ENCODE measurements at places on chromosomes 12 and 14.
A peak's percentile ranks its signal among the peaks of the same experiment; 100 is the strongest.

DNA sequence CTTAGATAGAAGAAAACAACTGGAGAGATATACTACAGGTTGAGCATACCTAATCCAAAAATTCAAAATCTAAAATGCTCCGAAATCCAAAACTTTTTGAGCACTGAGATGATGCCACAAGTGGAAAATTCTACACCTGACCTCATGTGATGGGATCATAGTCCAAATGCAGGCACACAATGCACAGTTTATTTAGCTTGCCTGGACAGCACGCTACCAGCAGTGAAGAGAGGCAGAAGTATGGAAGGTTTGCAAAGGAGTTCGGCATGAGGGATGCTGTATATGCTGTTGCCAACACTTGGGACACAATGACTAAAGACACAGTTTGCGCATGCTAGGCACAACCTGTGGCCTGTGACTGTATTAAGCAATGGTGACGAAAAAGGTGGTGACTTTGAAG is 58.1 kb upstream of the CAND1 start:
- DNase-seq = no peak

GRCh38 chr12:1808798-1809480 is 11.4 kb upstream of the LRTM2 start:
- no peak for DNase-seq

GRCh38 chr12:11014234-11014633 is 8.2 kb downstream of the TAS2R19 start:
- DNase-seq = no peak

GRCh38 chr12:25293653-25294052 is 42.9 kb upstream of the KRAS start:
- DNase-seq = no peak

DNA sequence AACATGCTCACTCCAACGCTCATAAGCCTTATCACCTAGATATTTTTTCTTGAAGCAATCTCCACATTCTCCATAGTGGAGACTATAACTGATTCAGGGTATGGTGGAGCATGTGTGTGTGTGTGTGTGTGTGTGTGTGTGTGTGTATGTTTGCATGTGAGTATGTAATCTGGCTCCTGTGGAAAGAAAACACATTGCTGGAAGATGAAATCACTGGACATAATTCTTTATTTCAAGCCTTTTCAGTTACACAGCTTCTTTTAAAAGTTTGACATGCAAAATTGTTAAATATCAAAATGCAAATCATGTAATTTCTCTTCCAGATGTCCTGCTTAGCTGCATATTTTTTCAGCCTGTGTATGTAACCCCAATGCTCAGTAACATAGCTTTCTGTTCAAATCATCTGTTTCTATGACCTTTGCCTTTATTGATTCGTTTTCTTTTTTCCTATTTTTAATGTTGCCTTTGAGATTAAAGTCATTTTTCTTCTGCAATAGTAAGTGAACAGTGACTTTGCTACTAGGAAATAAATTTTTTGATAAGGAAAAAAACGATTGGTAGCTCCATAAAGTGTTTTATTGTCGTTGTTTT is 80.5 kb upstream of the BTG1 start:
- no peak for DNase-seq

DNA sequence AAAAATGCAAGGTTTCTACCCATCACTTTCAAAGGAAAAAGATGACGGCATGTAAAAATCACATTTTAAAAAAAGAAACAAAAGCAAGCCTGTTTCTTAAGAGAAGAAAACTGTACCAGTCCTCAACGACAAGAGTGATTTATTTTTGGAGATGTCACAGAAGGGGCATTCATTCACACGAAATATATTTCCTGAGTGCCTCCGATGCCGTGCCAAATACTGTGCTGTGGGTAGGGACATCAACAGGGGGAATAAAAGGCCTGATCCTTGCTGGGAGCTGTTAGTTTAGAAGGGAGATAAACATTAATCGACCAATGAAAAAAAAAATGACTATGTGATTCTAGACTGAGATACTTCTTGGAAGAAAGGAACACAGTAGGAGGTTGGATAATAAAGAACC is 297.5 kb upstream of the SOX5 start:
- DNase-seq = no peak

GRCh38 chr14:92780444-92781232 is 13.5 kb upstream of the GOLGA5 start:
- DNase-seq = no peak

DNA sequence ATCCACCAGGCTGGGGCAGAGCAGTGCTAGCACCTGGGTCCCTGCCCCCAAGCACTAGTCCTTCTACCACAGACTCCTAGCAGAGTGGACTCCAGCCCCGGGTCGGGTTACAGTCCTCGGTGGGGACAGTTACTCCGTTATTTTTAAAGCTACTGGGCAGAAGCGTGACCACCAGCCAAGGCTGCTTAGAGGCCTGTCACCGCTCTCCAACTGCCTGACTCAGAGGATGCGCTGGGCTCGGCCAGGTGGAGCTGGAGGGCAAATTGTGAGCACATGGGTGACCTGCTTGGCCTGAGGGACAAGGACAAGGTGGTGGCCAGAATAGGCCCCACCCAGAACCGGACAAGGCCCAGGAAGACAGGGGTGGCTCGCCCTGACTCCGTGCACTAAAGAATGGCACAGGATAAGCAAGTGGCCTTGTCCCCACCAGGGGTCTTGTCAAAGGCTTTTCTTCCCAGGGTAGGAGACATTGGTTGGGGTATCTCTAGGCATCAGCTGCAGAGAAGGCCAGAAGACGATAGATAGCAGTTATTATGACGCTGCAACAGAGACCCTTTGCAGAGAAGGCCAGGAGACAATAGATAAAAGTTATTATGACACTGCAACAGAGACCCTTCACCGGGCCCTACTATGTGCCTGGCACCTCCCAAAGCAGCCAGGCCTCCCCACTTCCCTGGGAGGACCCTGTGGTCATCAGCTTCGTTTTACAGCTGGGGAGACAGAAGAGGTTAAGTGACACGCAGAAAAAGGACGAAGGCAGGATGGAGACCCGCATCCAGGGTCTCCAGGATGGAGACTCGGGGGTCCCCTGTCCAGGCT is 1.6 kb downstream of the ABCB9 start:
- DNase-seq = no peak

- DNase-seq = no peak
These were observed 45.0 kb downstream of the FAM186A start for GRCh38 chr12:50351120-50352043.

GRCh38 chr12:19561411-19561961 is 122.2 kb downstream of the AEBP2 start:
- DNase-seq = no peak

DNA sequence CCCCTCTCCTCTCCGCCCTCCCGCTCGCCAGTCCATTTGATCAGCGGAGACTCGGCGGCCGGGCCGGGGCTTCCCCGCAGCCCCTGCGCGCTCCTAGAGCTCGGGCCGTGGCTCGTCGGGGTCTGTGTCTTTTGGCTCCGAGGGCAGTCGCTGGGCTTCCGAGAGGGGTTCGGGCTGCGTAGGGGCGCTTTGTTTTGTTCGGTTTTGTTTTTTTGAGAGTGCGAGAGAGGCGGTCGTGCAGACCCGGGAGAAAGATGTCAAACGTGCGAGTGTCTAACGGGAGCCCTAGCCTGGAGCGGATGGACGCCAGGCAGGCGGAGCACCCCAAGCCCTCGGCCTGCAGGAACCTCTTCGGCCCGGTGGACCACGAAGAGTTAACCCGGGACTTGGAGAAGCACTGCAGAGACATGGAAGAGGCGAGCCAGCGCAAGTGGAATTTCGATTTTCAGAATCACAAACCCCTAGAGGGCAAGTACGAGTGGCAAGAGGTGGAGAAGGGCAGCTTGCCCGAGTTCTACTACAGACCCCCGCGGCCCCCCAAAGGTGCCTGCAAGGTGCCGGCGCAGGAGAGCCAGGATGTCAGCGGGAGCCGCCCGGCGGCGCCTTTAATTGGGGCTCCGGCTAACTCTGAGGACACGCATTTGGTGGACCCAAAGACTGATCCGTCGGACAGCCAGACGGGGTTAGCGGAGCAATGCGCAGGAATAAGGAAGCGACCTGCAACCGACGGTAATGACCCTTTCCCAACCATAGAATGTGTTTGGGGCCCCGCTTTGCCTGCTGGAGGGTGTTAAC is 615 bp downstream of the CDKN1B start:
- DNase-seq = peak; percentile 47

DNA sequence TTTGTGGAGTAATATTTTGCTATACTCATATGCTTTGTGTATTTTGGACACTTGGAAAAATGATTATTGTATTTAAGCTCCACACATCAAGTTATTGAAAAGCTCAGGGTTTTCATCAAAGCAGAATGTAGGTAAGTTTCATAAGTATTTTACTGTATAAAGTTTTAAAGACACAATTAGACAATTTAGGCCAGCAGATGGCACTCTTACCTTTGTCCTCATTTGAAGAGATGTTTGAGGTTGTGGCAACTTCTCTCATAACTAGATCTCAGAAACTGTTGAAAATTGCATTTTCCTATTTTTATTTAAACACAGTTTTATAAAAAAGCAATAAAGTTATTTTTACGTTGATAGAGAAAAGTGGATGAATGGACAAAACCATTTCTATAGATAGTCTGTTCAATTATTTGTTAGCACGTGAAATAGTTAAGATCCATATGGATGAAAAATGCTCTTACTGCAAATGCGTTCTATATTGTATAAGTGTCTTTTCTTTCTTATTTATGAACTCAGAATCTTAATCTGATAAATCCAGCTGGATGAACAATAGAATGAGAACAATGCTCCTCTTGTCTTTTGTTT is 300.0 kb downstream of the AEBP2 start:
- DNase-seq = peak; percentile 37

DNA sequence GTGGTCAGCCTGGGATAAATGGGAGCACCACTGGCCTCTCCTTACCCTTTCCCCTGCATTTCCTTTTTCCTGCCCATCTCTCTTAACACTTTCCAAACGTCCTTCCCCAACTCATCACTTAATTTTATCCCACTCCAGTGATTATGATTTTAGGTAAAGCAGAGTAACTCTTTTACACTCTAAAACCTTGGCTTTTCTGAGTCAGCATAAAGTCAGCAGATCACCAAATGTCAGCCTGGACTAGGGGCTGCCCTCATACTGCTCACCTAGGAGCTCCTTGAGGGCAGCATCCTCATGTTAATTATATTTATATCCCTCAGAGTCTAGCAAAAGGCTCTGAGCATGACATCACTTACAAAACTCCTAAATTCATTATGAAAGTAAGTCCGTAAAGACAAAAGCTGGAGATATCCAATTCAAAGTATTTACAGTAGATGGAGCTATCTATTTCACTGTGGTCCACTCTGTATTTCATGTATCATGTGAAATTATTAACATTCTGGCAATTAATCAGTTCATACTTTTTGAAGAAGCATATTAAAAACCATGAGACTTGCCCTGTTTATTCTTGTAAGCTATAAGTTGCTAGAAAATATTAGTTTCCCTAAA is 17.0 kb upstream of the DICER1 start:
- DNase-seq = no peak

GRCh38 chr12:57165741-57166140 is 18.3 kb upstream of the LRP1-AS start:
- DNase-seq = no peak

DNA sequence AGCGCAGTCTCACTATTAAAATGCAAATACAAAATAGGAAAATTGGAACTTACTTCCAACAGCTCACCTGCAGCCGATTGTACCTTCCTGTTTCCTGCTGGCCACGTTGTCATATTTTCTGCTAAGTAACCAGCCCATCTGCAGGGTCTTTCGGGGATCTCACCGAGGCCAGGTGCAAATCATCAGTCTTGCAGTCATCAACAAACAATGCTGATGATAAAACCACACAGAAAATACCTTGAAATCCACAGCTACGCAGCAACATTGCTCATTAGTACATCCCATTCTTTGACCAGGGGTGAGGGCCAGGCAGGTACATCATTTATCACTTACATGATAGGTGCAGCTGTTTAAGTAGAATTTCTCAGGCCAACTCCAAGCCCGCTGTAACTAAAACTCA is 406.9 kb downstream of the TMEM121 start:
- DNase-seq = peak; percentile 1

- no peak for DNase-seq
These were observed 31.8 kb downstream of the SLC8B1 start for GRCh38 chr12:113302886-113303640.

DNA sequence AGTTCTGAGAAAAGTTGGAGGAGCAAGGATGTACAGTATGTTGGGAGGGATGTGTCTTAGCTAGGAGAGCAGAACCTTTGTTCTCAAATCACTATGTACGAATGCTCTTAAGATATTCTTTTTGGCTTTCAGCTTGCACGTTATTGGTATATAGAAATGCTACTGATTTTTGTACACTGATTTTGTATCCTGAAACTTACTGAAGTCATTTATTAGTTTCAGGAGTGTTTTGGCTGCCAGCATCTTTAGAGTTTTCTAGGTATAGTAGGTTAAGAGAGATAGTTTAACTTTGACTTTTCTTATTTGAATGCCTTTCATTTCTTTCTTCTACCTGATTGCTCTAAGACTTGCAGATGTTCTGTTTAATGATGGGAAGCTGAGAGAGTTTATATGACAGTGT is 442.8 kb upstream of the FBXO33 start:
- DNase-seq = no peak

DNA sequence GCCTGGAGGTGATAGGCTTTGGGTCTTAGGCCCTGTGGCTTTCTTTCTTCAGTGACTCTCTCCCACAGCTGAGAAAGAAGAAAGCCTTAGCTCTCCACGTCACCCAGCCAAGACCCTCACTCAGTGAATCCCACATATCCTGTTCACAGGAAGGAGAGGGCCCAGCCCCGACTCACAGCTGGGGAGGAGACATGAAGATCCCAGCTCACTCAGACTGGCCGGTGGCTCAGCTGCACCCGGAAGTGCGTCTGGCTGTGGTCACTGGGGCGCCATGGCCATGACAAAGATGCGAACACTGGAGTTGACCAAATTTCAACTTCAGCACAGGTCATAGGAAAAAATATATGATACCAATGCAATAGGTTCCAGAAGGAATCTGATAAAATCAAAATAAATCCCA is 14.2 kb downstream of the DLK1 start:
- DNase-seq = no peak

- DNase-seq = no peak
These were observed 105.3 kb downstream of the GRIP1 start for GRCh38 chr12:66573605-66574004.

- DNase-seq = no peak
These were observed 145.4 kb upstream of the ABCD2 start for GRCh38 chr12:39764944-39765560.

DNA sequence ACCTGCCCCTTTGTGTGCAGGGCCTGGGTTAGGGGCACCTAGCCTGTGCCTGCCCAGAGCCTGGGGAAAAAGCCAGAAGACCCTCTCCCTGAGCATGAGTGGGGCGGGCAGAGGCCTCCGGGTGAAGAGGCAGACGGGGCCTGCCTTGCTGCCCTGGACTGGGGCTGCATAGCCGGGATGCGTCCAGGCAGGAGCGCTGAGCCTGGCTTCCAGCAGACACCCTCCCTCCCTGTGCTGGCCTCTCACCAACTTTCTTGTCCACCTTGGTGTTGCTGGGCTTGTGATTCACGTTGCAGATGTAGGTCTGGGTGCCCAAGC is 216.1 kb downstream of the TMEM121 start:
- DNase-seq = no peak
